ENCODE measurements at places on chromosomes 3 and 15. TPM values are rescaled to one million over a fixed set of nuclear protein-coding genes. Genes with fewer than 3 reads are reported as not detected.

AP3B2 gene
- 0.63 TPM for total RNA-seq

FRMD5 gene
- total RNA-seq, result 0.63 TPM

C15orf62 gene
- not detected for total RNA-seq

GPR87 gene
- not detected for total RNA-seq

P2RY14 gene
- not detected for total RNA-seq

SLC51B gene
- not detected for total RNA-seq

ZNF660 gene
- 0.76 TPM for total RNA-seq

CFAP20DC gene
- 8.2 TPM for total RNA-seq

- DNase-seq, result peak; percentile 90
- H3K4me3 ChIP-seq, result peak overlapping the region; percentile 35
- H3K27me3 ChIP-seq, result no peaks in the 10 kb centered on the region
- H3K27ac ChIP-seq, result peak overlapping the region; percentile 44
- peaks cover 14% of the 10 kb centered on the region for H3K4me1 ChIP-seq
Observed at GRCh38 chr3:189132231-189132671, 39.5 kb upstream of the TPRG1 start.

DNA sequence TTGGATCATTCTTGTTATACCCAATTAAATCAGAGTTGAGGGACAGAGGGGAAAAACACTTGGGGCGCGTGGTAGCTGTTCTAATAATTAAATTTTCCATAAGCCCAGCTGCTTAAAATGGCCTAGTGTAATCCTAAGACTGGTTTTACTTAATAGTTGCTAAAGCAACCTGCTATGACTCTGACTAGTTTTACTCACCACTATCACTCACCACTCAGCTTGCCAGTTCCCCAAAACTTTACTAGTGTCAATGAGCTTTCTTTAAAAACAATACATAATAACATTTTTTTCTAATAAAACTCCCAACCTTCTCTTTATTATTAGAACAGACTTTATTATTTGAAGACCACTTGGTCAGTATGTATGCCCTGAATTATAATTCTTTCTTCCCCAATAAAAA lies 49.6 kb downstream of the ECT2 start:
- DNase-seq, result peak; percentile 32
- no peak overlapping the region for H3K27ac ChIP-seq
- H3K4me3 ChIP-seq, result no peak overlapping the region
- no peaks in the 10 kb centered on the region for H3K27me3 ChIP-seq

- no peak overlapping the region for H3K27ac ChIP-seq
- peak overlapping the region; percentile 85 for H3K4me3 ChIP-seq
- H3K36me3 ChIP-seq, result no peaks in the 10 kb centered on the region
- peak; percentile 62 for DNase-seq
- peaks cover 15% of the 10 kb centered on the region for H3K4me1 ChIP-seq
Observed at GRCh38 chr3:23202203-23202920, 765 bp upstream of the UBE2E2 start.

DNA sequence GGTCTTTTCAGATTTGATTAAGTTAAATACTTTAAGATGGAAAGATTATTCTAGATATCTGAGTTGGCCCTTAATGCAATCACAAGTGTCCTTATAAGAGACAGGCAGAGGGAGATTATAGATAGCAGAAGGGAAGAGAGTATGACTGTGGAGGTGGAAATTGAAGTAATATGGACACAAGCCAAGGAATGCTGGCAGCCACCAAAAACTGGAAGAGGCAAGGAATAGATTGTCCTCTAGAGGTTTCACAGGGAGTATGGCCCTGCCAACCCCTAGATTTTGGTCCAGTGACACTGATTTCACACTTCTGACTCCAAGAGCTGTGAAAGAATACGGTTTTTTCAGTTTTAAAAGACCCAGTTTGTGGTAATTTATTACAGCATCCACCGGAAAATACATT lies 1498.7 kb upstream of the CADM2 start:
- no peak for DNase-seq
- H3K27ac ChIP-seq, result no peak overlapping the region
- H3K4me1 ChIP-seq, result no peaks in the 10 kb centered on the region
- H3K27me3 ChIP-seq, result no peaks in the 10 kb centered on the region
- no peaks in the 10 kb centered on the region for H3K36me3 ChIP-seq

DNA sequence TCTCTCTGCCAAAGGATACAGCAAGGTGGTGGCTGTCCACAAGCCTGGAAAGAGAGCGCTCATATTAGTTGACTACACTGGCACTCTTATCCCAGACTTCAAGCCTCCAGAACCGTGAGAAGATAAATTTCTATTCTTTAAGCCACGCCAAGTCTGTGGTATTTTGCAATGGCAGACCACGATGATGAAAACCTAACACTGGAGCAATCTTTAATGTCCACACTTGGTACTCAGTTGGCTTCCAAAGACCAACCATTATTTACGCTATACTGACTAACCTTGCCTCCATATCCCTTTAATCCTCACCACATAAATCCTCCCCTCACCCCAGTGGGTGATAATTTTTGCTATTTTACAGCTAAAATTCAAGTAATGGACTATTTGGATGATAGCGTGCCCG lies 16.9 kb upstream of the LACTB start:
- H3K27ac ChIP-seq, result peak overlapping the region; percentile 9
- peak; percentile 54 for DNase-seq
- H3K4me3 ChIP-seq, result no peak overlapping the region
- H3K27me3 ChIP-seq, result no peaks in the 10 kb centered on the region
- peaks cover 26% of the 10 kb centered on the region for H3K4me1 ChIP-seq
- H3K36me3 ChIP-seq, result no peaks in the 10 kb centered on the region

- no peaks in the 10 kb centered on the region for H3K4me1 ChIP-seq
- H3K27me3 ChIP-seq, result no peaks in the 10 kb centered on the region
- DNase-seq, result no peak
- no peaks in the 10 kb centered on the region for H3K36me3 ChIP-seq
- H3K27ac ChIP-seq, result no peak overlapping the region
Observed at GRCh38 chr15:29324746-29325145, 55.1 kb upstream of the NSMCE3 start.

GRCh38 chr3:119034256-119035013 lies at the start of gene IGSF11:
Gene IGSF11, minus strand, starts transcription at chr3:119034846. Its CDS starts 264 bp downstream, at chr3:119034582.
- H3K27me3 ChIP-seq, result peaks cover 62% of the 10 kb centered on the region
- H3K4me3 ChIP-seq, result peak within 1 kb of the TSS; percentile 73
- no peak within 1 kb of the TSS for H3K27ac ChIP-seq
- DNase-seq, result peak; percentile 71

DNA sequence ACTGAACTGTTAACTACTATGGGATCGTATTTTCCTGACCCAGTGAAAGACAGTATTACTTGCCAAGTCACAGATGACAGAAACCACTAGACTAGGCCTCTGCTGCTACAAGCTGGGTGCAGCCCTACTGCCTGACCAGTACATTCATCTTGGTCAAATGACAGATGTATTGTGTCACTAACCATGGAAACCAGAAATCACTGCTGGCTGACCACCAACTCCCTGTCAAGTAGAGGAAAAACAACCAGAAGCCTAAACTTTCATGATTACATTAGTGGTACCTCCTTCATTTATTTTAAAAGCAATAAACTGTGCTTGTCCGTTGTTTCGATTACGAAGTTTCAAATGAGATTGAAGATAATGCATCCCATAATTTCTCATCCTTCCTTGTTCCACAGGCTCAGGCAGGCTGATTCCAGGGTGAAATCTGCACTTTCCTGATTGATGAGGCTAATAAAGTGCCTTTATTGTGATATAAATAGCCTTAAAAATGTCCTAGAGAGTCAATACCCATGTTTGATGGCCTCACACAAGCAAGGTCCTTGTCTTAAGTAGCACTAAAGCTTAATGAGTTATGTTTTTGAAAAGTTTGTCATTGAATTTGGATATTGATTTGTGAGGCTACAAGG lies 309.7 kb downstream of the LSAMP start:
- no peaks in the 10 kb centered on the region for H3K27me3 ChIP-seq
- H3K27ac ChIP-seq, result no peak overlapping the region
- H3K4me3 ChIP-seq, result no peak overlapping the region
- H3K36me3 ChIP-seq, result no peaks in the 10 kb centered on the region
- DNase-seq, result peak; percentile 36

GRCh38 chr3:59609657-59610348 lies 560.0 kb upstream of the CFAP20DC start:
- no peaks in the 10 kb centered on the region for H3K27me3 ChIP-seq
- no peaks in the 10 kb centered on the region for H3K36me3 ChIP-seq
- DNase-seq, result peak; percentile 59
- no peak overlapping the region for H3K27ac ChIP-seq
- H3K4me3 ChIP-seq, result no peak overlapping the region

GRCh38 chr3:117263745-117264144 lies 554.2 kb downstream of the TUSC7 start:
- no peaks in the 10 kb centered on the region for H3K36me3 ChIP-seq
- no peaks in the 10 kb centered on the region for H3K4me1 ChIP-seq
- no peak overlapping the region for H3K27ac ChIP-seq
- DNase-seq, result no peak

- H3K27me3 ChIP-seq, result no peaks in the 10 kb centered on the region
- no peak for DNase-seq
- no peak overlapping the region for H3K27ac ChIP-seq
- peaks cover 22% of the 10 kb centered on the region for H3K4me1 ChIP-seq
- H3K4me3 ChIP-seq, result no peak overlapping the region
Observed at GRCh38 chr3:71177375-71177774, 406.2 kb downstream of the FOXP1 start.
